ENCODE measurements at places on chromosomes 5 and 9.

DNA sequence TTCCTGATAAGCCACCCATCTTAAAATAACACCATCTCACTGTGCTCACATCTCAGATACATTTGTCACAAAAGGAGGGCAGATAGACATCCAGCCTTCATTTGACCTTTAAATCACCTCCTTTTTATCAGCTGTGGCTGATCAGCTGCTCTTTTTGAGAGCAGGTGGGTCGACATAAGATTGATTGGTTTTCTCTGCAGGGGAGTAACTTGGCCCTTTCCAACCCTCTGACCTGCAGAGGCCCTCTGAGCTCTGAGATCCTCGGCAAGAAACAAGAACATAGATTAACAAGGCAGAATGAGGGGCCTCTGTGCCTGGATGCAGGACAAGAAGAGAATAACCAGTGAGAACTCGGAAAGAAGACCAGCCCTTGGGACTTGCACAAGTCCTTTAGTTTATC, 33.5 kb upstream of the GLRA1 start:
- no peak for DNase-seq

DNA sequence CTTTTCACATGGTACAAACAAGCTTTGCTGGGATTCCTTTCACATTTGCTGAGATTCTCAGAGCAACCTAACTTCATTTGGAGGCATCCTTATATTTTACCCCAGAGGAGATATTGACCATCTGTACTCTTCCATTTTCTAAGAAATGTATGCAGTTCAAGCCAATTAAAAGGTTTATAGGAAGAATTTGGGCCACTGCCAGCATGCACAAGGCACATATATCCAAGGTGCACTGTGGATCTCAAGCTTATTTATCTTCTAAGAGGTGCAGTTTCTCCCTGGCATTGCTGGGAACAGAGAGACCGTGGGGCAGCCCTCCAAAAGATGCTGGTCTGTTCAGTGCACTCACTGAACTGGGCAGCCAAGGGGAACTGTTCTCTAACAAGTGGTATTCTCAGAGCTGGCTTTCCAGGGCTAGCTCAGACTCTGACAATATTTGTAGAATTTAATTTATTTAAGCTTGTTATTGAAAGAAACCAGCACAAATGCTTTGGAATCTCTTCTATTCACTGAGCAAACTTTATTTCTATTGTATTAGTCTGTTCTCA, 213.3 kb downstream of the TENT4A start:
- no peak for DNase-seq

GRCh38 chr9:95077053-95077765, 240.3 kb downstream of the FANCC start:
- DNase-seq: no peak

DNA sequence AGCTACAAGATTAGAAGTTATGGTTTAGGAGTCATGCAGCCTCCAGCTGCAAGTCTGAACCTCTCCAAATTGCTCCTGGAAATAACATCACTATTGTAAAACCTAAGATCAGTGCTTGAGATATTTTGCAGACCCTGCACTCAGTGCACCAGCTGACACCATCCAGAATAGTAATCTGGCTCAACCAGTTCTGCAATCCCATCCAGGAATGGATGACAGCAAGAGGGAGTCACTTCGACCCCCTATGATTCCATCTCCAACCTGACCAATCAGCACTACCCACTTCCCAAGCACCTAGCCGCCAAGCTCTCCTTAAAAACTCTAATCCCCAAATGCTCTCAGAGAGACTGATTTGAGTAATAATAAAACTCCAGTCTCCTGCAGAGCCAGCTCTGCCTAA, 37.9 kb upstream of the NR4A3 start:
- no peak for DNase-seq

DNA sequence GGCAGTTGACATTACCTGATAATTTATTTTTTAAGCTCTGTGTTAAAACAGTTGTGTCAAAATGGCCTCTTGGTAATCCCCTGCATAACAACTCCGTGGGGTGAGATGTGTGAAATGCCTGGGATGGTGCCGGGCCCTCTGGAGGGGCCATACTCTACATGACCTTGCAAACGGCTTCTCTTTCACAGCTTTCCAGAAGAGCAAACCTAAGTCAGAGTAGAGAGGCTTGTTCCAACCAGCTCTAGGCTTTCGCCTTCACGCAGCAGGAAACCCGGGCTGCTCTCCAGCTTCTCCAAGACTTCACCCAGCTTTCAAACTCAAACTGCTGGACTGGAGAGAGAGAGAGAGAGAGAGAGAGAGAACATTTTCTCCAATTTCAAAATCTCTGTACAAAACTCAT, 120.1 kb downstream of the SNX18 start:
- DNase-seq: no peak

DNA sequence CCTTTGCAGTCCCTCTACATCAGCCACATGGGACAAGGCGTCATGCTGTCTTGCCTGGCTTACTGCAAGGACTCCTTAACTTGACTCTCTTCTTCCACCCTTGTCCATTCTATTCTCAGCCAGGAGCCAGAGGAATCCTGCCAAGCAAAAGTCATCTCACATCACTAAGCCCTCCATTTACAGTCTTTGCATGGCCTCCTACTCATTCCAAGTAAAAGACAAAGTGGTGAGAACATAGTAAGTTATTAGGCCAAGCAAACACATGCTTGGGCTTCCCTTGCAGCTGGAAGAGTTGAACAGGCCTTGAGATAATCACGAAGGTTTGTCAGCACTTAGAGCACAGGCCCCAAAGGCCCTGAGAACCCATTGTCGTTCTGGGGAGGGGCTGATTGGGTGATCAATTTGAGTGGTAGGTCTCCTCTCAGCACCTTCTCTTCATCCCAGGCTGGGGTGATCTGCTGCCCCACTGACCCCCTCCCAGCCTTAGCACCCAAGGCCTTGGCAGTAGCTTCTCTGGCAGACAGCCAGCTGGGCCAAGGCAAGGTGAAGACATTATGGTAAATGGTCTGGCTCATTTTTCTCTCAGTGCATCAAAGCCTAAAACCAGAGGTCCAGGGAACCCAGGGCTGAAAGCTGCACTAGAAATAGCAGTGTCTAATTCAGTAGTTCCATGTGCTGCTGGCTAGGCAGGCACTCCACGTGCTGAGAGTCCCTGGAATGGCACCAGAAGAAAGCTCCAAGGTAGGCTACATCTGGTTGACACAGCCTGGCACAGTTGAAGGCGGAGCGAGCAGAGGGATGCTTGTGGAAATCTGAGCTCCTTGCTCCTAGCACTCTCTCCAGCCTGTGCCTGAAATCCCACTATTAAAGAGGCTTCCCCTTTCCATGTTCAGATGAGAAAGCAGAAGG, 121.4 kb downstream of the ASTN2 start:
- DNase-seq: no peak

DNA sequence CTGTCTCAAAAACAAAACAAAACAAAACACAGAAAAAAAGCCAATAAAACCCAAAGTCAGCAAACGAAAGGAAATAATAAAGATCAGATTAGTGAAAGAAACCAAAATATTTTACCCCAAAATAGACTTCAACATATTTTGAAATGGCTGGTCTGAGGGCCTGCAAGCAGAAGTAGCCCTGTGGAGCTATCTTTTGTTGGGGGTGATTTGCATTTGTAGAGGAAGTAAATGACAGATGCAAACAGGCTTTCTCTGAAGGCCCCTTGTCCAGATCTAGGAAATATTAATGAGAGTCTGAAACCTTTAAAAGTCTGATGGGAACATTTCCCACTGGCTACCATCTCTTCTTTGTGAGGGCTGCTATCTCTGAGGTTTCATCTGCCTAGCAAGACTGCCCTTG, 74.0 kb downstream of the GCNT4 start:
- no peak for DNase-seq

GRCh38 chr9:133355881-133356357, 368 bp downstream of the SURF1 start:
- no peak for DNase-seq

DNA sequence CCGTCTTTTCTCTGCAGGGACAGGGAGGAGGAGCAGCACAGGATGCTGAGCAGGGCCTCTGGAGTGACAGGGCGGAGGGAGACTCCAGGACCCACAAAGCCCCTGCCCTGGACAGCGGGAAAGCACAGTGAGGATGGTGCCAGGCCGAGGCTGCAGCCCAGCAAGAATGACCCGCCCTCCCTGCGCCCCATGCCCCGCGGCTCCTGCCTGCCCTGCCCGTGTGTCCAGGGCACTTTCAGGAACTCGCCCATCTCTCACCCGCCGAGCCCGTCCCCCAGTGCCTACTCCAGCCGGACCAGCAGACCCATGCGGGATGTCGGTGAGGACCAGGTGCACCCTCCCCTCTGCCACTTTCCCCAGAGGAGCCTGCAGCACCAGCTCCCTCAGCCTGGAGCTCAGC, 9.1 kb upstream of the EXOC3 start:
- no peak for DNase-seq

DNA sequence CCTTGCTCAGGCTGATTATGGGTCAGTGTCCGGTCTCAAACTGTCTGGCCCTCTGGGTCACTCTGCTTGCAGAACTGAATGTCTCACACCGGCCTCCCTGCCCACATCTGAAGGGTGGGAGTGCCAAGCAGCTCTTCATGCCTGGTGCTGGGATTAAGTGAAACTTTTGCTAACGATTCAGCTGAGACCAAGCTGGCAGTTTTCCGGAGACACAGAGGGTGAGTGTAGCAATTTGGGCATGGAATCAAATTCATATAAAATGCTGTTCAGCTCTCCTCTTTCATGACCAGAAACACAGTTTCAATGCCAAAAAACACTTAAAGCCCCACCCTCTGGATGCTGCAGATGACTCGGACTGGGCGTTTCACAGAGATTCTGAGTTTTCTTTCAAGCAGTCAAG, 207.5 kb downstream of the NXNL2 start:
- no peak for DNase-seq

GRCh38 chr9:125258832-125259534, 2.6 kb upstream of the GAPVD1 start:
- DNase-seq: no peak

- DNase-seq: no peak
Observed at GRCh38 chr5:9834871-9835770, 205.0 kb upstream of the TAS2R1 start.

DNA sequence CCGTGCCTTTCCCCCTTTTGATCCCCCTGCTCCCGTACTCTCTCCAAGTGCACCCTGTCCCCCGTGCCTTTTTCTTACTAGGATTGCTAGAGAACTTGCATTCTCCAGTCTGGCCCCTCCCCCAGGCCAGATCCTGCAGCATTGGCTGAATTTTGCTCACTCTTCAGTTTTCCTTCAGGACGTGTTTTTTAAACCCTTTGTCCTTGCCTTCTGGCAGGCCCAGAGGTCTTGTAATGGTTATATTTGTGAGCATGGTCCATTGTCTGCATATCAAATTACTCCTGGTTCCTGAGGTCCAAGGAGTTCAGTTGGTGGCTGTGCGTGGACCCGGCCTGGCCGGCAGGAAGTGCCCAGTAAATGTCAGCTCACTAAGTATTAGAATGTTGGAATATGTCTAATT, 606 bp downstream of the TBC1D13 start:
- no peak for DNase-seq

DNA sequence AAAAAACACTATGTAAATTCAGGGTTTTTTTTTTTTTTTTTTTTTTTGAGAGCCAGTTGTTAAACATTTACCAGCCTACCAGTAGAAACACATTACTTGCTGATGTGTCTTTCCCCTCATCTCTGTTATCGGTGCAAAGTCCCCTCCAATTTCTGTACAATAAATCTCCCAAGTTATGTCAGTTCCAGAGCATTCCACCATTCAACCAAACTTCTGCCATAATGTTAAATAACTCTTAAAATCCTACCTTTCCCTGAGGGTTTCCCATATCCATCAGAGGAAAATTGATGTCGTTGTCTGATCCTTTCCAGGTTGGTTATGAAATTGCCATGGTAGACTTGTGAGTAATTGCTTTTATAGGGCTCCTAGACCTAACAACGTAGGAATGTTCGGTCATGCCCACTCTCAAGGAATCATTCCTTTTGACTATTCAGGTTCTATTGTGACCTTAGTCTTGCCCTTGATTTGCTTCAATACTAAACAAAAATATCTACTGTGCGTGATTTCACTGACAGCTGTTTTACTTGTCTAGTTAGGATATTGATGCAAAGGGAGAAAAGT, 5.6 kb upstream of the PPP2R2B start:
- DNase-seq: no peak

- DNase-seq: no peak
Observed at GRCh38 chr9:27785714-27786100, 212.4 kb upstream of the C9orf72 start.

DNA sequence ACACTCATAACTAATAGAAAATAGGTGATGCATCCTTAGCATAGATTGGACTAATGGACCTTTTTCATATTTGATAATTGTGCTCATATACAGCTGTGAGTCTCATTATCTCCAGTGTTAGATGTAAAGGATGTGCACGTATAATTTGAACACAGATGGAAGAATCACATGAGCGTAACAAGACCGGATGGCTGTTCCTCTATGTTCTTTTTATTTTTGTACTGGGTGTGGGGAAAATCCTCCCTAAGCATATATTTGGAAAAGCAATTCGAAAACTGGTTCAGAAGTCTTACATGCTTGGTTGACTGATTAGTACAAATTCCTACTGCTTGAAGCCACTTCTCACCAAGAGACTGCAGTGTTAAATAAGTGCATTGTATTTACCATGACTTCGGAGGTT, 230.2 kb downstream of the AOPEP start:
- no peak for DNase-seq

DNA sequence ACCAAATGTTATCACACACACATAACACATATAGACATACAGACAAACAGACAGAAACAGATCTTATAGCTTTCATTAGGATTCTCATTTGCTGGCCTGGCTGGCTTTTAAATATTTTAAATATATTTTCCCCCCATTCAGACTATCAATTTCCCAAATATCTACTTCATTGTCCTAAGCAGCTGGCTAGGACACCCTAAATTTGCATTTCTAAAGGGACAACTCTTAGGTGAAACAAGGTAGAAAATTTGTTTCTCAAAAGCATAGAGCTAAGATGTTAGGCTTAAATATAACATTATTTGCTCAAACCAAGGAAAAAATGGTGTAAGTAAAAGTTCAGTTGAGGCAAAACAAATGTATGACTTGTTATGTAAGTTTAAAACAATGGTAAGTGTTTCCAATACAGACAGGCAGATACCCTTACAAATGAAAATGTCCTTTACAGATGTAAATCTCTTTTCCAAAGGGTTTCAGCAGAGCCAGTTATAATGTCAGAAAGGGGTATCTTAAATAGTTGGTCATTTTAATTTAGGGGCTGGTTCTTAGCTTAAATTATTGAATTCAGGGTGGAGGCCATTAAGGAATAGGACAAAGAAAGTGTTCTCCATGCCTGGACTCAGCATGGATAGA, 522.8 kb downstream of the DMRTA1 start:
- DNase-seq: no peak

- DNase-seq: no peak
Observed at GRCh38 chr5:17429353-17429752, 68.7 kb upstream of the TAF11L2 start.

GRCh38 chr5:115573133-115573532, 28.6 kb upstream of the FEM1C start:
- DNase-seq: no peak

DNA sequence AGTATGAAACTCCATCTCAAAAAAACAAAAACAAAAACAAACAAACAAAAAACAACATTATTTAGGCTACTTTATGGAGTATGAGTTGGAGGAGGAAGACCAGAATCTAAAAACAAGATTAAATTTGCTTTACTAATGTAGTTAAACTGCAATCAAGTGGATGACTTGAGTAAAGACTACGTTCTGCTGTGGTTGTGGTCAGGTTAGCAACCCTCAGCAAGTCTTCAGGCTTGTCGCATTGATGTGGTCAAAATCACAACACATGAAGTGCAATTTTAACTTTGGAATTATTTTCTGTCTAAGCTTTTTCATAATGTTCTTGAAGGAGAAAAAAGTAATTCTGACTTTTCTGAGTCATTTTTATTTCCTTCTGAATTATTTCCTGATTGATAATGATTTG, 43.1 kb downstream of the PDE6A start:
- DNase-seq: no peak

- DNase-seq: no peak
Observed at GRCh38 chr9:113462781-113463286, 693 bp upstream of the RGS3 start.

All from NCI-H1930 (cell line).